ENCODE measurements at places on chromosomes 11 and 22.
A peak's percentile ranks its signal among the peaks of the same experiment; 100 is the strongest.

- no peak for DNase-seq
These were observed 32.3 kb upstream of the ADSL start for GRCh38 chr22:40314041-40314440.

DNA sequence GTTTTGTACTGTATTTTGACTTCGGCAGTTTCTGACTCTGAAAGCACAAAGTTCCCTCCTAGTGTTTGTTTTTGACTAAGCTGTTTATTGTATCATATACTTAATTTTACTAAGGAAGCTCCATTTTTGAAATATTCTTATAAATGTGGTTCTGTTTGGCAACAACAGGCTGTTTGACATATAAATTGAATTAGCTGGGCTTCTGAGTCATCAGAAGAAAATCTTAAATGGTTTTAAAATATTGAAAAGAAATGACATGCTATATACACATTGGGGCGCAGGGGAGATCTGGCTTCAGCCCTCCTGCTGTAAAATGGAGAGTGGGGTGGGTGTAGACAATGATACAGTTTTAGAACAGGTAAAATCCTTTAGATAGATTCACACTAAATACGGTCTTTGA, 38.6 kb downstream of the SHISA8 start:
- DNase-seq = no peak

DNA sequence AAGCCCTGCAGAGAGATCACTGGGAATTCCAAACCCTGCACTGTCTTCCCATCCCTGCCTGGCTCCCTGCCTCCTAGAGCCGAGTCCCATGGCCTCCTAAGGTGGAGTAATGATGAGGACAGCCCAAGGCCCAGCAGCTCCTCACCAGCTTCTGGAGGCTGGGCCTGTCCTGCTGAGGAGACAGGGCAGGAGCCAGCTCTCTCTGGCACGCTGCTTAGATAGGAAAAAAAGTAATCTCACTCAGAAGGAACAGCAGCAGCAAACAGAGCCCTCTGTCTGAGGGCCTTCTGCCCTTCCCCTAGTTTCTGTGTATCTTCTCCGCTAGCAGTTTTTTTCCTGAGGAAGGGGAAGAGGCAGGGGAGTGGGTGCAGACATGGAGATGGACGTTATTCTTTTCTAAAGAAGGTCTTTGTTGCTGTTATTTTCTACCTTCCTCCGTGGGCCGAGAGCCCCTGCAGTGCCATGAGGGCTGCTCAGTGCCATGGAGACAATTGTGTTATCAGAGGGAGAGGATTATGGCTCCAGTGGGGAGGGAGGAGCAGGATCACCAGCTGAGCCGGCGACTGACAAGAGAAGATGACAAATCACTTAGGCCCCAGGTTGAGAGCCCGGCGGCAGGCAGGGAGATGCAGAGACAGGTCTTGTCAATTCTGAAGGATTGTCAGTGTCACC, 315.3 kb downstream of the BUD13 start:
- no peak for DNase-seq

GRCh38 chr22:40654522-40655167, 18.1 kb upstream of the MRTFA start:
- DNase-seq = peak; percentile 55

- peak; percentile 32 for DNase-seq
These were observed 1.4 kb downstream of the DTX4 start for GRCh38 chr11:59173080-59173963.

GRCh38 chr22:46193898-46194310, 43.6 kb downstream of the PPARA start:
- DNase-seq = no peak

GRCh38 chr11:6586434-6587359, 16.7 kb downstream of the RRP8 start:
- DNase-seq = no peak
